Naive thymus-derived CD8-positive, alpha-beta T cell (primary cell): ENCODE measurements at places on chromosomes 16 and 17. TPM values are rescaled to one million over a fixed set of nuclear protein-coding genes. Genes with fewer than 3 reads are reported as not detected.

COL1A1 gene
- not detected for polyA plus RNA-seq

FGF11 gene
- 0.10 TPM for polyA plus RNA-seq

RPAIN gene
- 27.8 TPM for polyA plus RNA-seq

MILR1 gene
- polyA plus RNA-seq, result not detected

ABCC11 gene
- 0.05 TPM for polyA plus RNA-seq

CD19 gene
- 0.19 TPM for polyA plus RNA-seq
